Femur (tissue), 1 donor: ENCODE measurements at places on chromosomes 6 and 20.
A peak's percentile ranks its signal among the peaks of the same experiment; 100 is the strongest.

- no peak for DNase-seq
These were observed 61.0 kb downstream of the SESN1 start for GRCh38 chr6:109033655-109034054.

DNA sequence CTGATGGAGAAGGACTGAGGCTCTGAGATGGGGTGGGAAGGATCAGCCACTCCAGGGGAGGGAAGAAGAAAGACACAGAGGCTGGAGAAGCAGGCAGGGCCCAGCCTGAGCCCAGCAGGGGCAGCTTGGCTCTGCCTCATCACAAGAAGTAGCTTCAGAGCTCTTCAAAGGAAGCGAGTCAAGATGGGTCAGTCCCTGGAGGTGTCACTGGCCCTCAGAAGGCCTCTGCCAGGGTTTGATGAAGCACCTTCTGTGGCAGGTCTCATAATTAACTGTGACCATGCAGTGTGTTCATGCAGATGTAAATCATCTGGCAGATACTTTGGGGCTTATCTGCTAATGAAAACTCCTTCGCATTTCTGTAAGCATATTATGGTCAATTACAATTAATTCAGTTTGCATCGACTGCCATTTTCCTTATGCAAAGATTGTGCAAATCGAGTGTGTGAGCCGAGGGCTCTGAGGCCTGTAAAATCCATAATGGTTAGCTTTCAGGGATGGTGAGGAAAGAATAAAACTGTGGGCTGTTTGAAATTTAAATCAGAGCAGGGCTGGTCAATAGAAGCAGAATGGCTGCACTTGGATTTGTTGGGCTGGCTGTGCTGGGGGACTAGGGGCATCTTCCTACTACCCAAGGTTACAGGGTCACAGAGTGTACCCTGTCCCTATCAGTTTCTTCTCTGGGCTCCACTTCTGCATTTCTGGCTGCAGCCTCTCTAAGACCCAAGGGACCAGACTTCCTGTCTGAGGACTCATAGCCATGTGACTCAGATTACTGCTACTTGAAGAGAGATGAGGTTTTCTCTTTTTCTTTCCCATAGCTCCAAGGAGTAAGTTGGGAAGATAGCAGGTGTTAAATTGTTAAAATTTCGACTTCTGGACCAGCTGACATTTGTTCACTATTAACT, 376.6 kb downstream of the DHX35 start:
- DNase-seq: no peak

- no peak for DNase-seq
These were observed 114.4 kb upstream of the MAP3K7 start for GRCh38 chr6:90701146-90701781.

DNA sequence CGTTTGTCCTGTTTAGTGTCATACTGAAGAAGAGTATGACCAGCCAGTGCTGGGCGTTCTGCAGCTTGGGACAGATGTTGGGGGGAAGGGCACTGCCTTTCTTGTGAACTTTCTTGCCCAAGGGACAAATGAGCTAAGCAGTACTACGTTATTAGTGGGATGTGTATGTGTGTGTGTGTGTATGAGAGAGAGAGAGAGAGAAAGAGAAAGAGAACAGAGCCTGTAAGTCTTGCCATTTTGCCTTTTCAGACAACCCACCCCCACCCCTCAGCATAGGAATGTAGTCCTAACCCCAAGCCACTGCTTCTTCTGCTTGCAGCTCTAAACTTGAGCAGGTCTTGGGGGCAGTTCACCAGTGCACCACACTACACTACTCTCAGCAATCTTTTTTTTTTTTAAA, 45.5 kb downstream of the E2F3 start:
- no peak for DNase-seq

DNA sequence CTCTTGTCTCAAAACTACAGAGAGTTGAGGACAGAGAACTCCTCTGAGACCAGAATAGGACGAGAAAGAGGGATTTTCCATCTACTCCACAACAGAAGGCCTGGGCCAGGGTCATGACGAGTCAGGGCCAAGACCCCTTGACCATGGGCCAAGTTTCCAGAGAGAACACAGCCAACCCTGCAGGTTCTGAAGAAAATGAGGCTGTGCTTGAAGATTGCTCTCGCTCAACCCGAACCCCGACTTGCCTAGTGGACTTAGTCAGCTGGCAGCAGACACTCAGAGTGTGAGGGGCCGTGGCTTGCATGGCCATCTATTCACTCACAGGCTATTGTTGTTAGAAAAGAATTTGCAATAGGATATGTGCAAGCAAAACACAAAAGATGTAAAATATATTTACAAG, 54.5 kb downstream of the TMEM242 start:
- DNase-seq: no peak

- no peak for DNase-seq
These were observed 94.0 kb downstream of the AHI1 start for GRCh38 chr6:135403584-135403983.

- DNase-seq: peak; percentile 21
These were observed 342.3 kb downstream of the C6orf118 start for GRCh38 chr6:164967102-164967501.

- DNase-seq: no peak
These were observed 146.8 kb downstream of the LAMA2 start for GRCh38 chr6:129029778-129030177.
